ENCODE measurements at places on chromosomes 12 and 14.

- no peak for DNase-seq
These were observed 37.2 kb downstream of the PRKAB1 start for GRCh38 chr12:119705182-119705581.

GRCh38 chr12:92468358-92469020 lies 234.3 kb upstream of the PLEKHG7 start:
- DNase-seq, result no peak

DNA sequence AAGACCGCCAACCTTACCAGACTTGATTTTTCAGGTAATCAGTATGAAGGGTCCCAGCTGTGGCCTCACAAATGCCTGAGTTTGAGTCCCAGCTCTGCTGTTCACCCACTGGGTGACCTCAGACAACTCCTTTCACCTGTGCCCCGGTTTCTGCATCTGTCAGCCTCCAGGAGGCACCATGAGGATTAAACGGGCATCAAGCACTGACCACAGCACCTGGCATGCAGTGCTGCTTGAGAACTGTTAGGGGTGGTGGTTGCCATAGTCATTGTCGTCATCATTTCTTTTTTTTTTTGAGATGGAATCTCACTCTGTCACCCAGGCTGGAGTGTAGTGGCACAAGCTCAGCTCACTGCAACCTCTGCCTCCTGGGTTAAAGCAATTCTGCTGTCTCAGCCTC lies 57.9 kb downstream of the PHETA1 start:
- no peak for DNase-seq

- no peak for DNase-seq
These were observed 63.8 kb downstream of the RIN3 start for GRCh38 chr14:92577321-92577742.

GRCh38 chr14:42633504-42634095 lies 1026.9 kb downstream of the LRFN5 start:
- no peak for DNase-seq

All from hematopoietic multipotent progenitor cell treated with erythropoietin and hydrocortisone succinate and interleukin-3 and kit ligand, for 15 days (in vitro differentiated cells).